MG63 (cell line): ENCODE measurements at places on chromosomes 4 and X. TPM values are rescaled to one million over a fixed set of nuclear protein-coding genes. Genes with fewer than 3 reads are reported as not detected.

The ASB5 gene
- total RNA-seq, result 0.32 and 3.6 TPM in 2 replicates

The ELF4 gene
- total RNA-seq, result 5.9 and 6.3 TPM in 2 replicates

The FREM3 gene
- total RNA-seq, result not detected in 2 replicates

The CT45A10 gene
- not detected in 2 replicates for total RNA-seq

The L1CAM gene
- total RNA-seq, result 0.30 TPM in 1 of 2 replicates, not detected in the other

The PPP1R2C gene
- not detected in 2 replicates for total RNA-seq

The AKAP14 gene
- total RNA-seq, result not detected in 2 replicates

The DGAT2L6 gene
- not detected in 2 replicates for total RNA-seq

The SHROOM4 gene
- 0.03 and 0.15 TPM in 2 replicates for total RNA-seq

The KDM6A gene
- total RNA-seq, result 9.3 and 9.6 TPM in 2 replicates

The CPZ gene
- 1.1 TPM in 1 of 2 replicates, not detected in the other for total RNA-seq

The HSD17B13 gene
- total RNA-seq, result 0.17 TPM in 1 of 2 replicates, not detected in the other

The PDCL2 gene
- not detected in 2 replicates for total RNA-seq

The GNPDA2 gene
- 10.5 and 35.7 TPM in 2 replicates for total RNA-seq

The UGT2A2 gene
- not detected in 2 replicates for total RNA-seq

The GPRASP1 gene
- 0.10 TPM in 1 of 2 replicates, not detected in the other for total RNA-seq

The PAGE2B gene
- not detected in 2 replicates for total RNA-seq

The HMGN5 gene
- total RNA-seq, result 1.7 TPM in 1 of 2 replicates, not detected in the other

DNA sequence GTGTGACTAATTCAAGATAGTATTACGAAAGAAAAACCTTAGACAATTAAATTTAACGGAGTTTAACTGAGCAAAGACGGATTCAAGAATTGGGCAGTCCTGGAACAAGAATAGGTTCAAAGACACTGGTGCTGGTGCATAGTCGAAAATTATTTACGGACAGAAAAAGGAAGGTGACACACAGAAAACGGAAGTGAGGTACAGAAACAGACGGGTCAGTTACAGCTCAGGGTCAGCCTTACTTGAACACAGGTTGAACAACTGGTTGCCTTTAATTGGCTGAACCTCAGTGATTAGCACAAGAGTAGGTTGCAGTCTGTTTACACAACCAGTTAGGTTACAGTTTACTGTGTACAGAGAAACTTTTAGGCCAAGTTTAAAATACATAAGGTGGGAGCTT lies 31.5 kb downstream of the KLHL8 start:
- no peak for DNase-seq

- no peak for DNase-seq
Measured at GRCh38 chrX:87140800-87141483, 376.7 kb upstream of the KLHL4 start.

GRCh38 chrX:132227383-132228112 lies 8.3 kb upstream of the RAP2C start:
- no peak for DNase-seq

GRCh38 chr4:88752754-88753153 lies 55.1 kb upstream of the NAP1L5 start:
- DNase-seq, result no peak

DNA sequence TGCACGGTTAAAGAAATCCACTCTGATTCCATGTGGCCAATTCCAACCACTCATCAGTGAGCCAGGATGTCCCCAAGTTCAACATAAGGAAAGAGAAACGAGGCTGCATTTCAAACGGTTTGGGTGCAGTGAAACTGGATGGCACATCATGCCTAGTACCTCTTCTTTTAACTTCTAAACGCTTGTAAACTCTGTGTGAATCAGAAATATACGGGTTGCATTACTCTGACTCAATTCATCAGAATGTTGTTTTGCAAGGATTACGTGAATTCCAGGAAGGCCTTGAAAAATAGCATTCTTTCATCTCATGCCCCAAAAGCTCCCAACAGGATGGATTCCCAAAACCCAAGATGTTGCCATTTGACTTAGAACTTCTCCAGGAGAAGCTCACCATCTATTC lies 270.4 kb downstream of the LDB2 start:
- peak; percentile 20 for DNase-seq

DNA sequence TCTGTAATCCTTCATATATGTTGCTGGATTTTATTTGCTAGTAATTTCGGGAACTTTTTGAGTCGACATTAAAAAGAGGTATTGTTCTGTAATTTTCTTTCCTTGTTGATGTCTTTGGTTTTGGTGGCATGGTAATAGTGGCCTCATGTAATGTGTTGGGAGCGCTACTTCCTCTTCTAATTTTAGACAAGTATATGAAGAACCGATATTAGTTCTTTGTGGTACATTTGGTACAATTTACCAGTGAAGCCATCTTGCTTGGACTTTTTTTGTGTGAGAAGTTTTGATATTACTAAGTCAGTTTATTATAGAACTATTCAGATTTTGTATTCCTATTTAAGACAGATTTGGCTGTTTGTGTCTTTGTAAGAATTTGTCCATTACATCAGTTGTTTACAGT lies 669.2 kb upstream of the AADAT start:
- no peak for DNase-seq

GRCh38 chrX:104806346-104806745 lies 240.3 kb downstream of the IL1RAPL2 start:
- DNase-seq, result no peak

DNA sequence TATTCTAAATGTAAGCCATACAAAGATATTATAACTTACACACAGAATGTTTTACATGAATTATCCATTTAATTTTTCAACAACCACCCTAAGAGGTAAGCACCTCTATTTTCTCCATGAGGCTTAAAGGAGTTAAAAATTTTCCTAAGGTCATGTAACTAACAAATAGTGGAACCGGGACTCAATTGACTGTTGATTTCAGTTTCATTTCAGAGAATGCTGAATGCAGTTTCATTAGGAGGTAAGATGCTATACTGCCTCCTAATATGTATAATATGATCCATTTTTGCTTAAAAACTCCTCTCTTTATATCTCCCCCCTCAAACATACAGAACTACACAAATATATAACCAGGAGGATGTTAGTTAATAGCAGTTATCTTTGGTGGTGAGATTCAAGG lies 29.1 kb downstream of the PHKA1 start:
- no peak for DNase-seq

- no peak for DNase-seq
Measured at GRCh38 chr4:102342404-102343074, 2.7 kb downstream of the SLC39A8 start.

DNA sequence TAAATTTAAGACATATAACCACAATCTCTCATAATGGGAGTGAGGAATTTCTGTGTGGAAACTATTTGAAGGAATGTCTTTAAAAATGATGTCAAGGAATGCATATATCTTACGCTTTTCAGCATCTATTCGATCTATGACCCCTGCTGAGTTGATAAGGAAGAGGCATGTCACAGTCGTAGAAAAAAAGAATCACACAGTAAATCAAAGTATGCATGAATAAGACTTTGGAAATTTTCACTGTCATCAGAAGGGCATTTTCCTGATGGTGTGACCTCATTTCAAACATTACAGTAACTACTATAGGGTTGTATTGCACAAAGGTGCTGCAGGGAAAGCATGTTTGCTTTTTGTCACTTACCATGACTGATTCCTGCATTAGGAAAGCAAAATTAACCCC lies 41.5 kb downstream of the REELD1 start:
- DNase-seq, result no peak

- DNase-seq, result no peak
Measured at GRCh38 chrX:11431786-11432185, 138.6 kb downstream of the AMELX start.

- no peak for DNase-seq
Measured at GRCh38 chrX:98795636-98796035, 1614.4 kb downstream of the PCDH19 start.

- no peak for DNase-seq
Measured at GRCh38 chr4:123776267-123776666, 379.7 kb downstream of the SPRY1 start.

- DNase-seq, result peak; percentile 45
Measured at GRCh38 chr4:41120297-41121217, 93.8 kb downstream of the APBB2 start.

DNA sequence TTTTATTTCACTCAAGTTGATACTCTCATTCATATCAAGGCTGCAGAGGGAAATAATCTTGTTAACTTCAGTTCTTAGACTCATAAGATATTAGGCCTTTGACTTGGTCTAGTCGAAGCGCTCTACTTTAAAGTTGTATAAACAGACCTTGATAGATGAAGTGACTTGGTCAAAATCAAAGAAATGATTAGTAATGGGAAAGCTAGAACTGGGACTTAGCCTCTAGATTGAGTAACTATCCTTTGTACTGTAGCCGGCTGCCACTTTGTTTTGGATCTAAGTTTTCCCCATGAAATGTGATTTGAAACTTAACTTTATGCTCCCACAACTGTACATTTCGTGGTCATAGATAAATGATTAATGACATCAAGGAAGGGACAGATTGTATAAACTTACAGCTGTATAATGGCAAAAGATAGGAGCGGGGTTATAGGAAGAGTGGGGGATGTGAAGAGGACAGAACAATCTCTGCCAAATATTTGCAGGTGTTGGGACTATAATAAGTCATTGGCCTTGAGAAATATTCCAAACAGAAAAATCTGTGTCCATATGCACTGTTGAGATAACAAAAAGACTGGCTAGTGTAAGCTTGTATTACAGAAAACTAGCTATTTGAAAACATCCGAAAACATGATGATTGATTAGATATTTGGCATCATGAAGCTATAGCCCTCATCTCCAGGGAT lies 17.2 kb downstream of the MID2 start:
- no peak for DNase-seq

DNA sequence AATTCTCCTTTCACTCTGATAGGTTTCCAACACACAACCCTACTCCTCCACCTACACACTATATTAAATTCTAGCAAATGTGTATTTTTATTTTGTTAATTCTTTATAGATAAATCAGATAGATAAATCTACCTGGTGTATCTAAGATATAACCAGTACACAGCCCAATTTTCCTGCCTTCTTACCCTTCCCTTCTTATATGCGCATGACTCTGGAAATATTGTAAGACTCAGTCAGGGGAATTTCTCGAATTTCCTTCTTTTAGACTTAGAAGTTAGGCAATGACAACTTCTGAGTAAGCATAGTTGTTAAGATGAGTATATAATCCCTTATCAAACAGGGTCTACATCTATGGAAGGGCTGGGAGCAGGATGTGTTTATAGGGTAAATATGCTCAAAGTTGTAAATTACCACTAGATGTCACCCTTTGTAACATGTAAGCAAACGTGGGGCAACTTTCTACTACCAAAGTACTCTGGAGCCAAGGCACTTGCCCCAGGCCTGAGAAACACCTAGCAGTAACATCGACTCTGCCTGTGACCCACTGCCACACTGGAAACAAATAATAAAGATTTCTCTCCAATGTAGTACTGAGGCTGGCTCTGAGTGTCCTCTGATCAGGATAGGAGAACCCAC lies 444.7 kb downstream of the IQCM start:
- peak; percentile 2 for DNase-seq

- DNase-seq, result peak; percentile 91
Measured at GRCh38 chrX:49166914-49167739, 4.6 kb downstream of the MAGIX start.

GRCh38 chr4:79823148-79823763 lies 249.8 kb downstream of the ANTXR2 start:
- DNase-seq, result peak; percentile 23

DNA sequence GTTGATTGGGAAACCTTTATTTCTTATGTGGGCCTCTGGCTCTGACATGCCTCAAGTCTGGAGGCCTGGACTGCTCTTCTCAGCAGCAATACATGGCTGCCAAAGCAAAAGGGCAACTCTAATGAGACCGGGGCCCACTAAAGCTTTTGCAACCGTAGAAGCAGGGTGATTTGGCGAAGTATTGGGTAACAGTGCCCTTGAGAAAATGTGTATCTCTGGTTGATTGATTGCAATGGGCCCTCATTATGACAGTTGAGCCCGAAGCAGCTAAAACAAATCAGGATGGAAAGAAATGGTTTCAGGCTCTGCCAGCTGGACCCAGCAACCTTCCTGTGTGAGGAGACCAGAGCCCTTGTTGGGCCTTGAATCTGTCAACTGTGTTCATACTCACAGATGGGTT lies 73.4 kb downstream of the CLCN4 start:
- no peak for DNase-seq

GRCh38 chr4:61200187-61200915 lies at the start of gene ADGRL3:
Gene ADGRL3 (plus strand): TSS chr4:61200326.
- DNase-seq, result peak; percentile 16

GRCh38 chrX:136395271-136395670 lies 92.5 kb upstream of the BRS3 start:
- DNase-seq, result no peak

- DNase-seq, result no peak
Measured at GRCh38 chr4:113447769-113448168, 313.8 kb downstream of the CAMK2D start.

GRCh38 chr4:684623-685327 lies 4.2 kb downstream of the SLC49A3 start:
- DNase-seq, result no peak

DNA sequence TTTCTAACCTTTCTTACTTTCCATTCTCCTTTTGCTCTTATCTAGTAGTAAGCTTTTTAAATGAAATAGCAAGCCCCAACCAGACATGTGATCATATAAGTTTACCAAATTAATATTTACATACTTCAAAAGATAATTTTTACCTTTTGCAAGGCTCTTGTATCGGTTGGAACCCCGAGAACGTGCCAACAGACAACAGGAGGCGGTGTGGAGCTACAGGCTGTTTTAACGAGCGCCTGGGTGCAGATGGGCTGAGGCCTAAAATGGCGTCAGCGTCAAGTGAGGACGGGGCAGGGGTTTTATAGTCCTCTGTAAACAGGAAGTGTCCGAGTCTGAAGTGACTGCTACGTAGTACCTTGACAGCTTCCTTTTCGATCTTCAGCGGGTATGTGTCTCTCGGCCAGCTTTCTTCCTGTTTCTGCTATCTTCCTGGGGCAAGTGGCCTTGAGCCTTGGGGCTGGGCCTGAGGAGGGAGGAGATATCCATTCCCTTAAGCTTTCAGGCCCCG lies 342.7 kb downstream of the GALNTL6 start:
- DNase-seq, result no peak

GRCh38 chr4:86483173-86483490 lies 111.0 kb upstream of the PTPN13 start:
- no peak for DNase-seq

GRCh38 chr4:123547216-123548165 lies 150.9 kb downstream of the SPRY1 start:
- DNase-seq, result no peak

- DNase-seq, result no peak
Measured at GRCh38 chrX:133983256-133983973, 2.0 kb downstream of the GPC3 start.

DNA sequence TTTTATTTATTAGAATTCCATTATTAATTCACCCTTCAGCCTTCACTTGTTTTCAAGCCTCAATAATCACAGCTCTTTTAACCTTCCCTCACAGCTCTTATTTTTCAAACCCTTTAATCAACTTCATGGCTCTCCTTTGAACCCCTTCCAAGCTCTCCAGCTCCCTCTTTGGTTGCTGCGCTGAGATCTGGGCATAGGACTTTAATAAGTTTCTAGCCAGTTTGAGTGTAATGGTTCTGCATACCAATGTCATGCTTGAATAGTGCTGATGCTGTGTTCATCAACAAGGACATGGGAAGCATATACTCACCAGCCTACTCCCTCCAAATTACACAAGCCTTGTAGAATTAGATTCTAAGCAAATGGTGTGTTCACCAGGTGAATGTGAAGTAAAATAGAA lies 3.5 kb upstream of the RNF212 start:
- no peak for DNase-seq
